SW480 (cell line): ENCODE measurements at places on chromosomes 5 and 9.

- no peak for DNase-seq
These were observed 92.8 kb upstream of the VCAN start for GRCh38 chr5:83378624-83379289.

- peak; percentile 66 for DNase-seq
These were observed 156.7 kb downstream of the EBF1 start for GRCh38 chr5:158943057-158943456.

GRCh38 chr9:136667940-136668760 lies 5.4 kb downstream of the EGFL7 start:
- no peak for DNase-seq

DNA sequence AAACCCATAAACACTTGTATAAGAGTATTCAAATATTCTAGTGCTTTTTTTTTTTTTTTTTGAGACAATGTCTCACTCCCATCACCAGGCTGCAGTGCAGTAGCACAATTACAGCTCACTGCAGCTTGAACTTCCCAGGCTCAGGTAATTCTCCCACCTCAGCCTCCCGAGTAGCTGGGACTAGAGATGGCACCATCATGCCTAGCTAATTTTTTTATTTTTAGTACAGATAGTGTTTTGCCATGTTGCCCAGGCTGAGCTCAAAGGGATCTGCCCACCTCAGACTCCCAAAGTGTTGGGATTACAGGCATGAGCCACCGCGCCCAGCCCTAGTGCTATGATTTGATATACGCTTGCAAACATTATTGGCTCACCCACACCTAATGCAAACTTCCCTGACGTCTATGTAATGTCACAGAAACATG lies 11.8 kb downstream of the IL6ST start:
- DNase-seq, result peak; percentile 11

GRCh38 chr9:96027251-96028131 lies 152.0 kb downstream of the ERCC6L2 start:
- no peak for DNase-seq

DNA sequence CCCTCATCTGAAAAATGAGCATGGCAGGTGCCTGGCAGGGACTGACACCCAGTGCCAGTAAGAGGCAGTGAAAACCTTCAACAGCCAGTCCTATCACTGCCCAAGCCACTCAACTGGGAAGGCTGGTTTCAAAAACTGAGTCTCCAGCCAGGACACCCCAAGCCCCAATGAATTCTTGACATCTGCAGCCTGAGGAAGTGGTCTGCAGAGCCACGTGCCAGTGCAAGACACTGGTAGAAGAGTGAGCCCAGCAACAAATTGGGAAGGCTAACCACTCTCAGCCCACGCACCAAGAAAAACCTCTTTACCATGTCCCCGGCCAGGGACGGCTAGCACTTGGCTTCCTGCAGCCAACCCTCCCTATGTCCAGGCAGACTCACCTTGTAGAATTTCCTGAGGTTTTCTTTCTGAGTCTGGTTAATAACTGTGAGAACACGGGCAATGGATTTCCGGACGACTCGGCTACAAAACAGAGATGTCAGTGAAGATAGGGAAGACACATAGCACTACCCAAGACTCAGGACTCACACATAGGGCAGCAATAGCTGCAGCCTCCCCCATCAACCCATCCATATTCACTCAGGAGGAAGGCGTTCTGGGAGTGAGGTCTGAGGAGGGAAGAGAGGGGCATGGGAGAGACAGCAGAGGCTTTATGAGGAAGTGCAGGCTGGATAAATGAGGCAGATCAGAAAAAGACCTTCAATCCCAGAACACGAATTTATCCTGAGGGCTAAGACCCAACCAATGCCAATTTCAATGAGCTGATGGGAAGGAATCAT lies 1.8 kb downstream of the RPL35 start:
- DNase-seq, result no peak

DNA sequence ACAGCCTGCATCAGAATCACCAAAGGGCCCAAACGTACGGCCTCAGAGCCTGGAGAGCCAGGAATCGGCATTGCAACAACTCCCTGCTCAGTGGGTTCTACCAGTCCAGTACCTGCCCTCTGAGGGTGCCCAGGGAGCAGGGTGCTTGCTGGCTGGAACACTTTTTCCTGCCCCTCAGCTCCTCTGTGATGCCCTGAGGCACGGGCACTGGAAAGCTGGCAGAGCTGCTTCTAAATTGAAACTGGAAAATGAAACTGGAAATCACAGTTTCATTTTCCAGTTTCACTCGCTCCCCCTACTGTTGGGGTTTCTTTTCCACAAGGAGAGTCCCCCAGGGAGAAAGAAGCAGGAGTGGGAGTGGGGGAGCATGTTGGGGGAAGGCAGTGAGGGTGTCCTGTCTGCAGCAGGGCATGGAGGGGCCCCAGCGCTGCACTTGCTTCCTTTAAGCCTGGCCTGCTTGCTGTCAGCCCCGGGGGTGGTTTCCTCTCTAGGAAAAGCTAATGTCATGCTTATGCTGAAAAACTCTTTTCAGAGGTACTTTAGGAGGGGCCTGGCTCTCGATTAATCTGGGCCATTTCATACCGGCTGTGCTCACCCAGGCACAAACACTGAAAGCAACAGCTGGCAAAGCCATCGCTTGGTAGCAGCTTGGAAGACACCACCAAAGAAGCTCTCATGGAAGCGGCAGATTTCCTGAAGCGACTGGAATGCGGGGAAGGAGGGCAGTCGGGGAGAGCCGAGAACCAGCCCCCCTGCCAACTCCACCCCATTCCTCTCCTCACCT lies 26.2 kb downstream of the IRF1 start:
- DNase-seq, result peak; percentile 41

GRCh38 chr5:180330270-180330648 lies 22.9 kb downstream of the GFPT2 start:
- DNase-seq, result no peak

- peak; percentile 93 for DNase-seq
These were observed 14.6 kb downstream of the ANKS6 start for GRCh38 chr9:98781588-98782383.

- DNase-seq, result peak; percentile 83
These were observed 43.5 kb upstream of the TCF7 start for GRCh38 chr5:134070725-134071613.

GRCh38 chr5:157167214-157167621 lies 1.2 kb upstream of the GARIN3 start:
- peak; percentile 46 for DNase-seq

GRCh38 chr5:14451871-14452270 lies 129.7 kb upstream of the OTULINL start:
- no peak for DNase-seq

DNA sequence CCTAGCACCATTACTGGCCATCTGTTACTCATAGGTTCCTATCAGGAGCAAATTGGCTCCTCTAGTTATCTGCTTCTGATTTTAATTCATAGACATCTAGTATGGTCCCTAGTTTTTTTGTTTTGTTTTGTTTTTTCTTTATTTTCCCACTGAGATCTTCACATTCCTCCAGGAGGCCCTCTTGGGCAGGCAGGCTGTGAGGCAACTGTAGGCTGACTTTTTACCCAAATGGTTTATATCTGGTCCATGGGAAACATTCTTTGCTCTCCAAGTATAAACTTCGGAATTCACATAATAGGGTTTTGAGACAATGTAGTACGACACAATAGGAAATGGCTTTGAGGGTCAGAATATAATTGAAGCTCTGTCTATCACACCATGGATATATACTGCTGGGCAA lies 250.9 kb upstream of the DAB2 start:
- no peak for DNase-seq
